ENCODE measurements at places on chromosomes 13 and 19.
A peak's percentile ranks its signal among the peaks of the same experiment; 100 is the strongest.

DNA sequence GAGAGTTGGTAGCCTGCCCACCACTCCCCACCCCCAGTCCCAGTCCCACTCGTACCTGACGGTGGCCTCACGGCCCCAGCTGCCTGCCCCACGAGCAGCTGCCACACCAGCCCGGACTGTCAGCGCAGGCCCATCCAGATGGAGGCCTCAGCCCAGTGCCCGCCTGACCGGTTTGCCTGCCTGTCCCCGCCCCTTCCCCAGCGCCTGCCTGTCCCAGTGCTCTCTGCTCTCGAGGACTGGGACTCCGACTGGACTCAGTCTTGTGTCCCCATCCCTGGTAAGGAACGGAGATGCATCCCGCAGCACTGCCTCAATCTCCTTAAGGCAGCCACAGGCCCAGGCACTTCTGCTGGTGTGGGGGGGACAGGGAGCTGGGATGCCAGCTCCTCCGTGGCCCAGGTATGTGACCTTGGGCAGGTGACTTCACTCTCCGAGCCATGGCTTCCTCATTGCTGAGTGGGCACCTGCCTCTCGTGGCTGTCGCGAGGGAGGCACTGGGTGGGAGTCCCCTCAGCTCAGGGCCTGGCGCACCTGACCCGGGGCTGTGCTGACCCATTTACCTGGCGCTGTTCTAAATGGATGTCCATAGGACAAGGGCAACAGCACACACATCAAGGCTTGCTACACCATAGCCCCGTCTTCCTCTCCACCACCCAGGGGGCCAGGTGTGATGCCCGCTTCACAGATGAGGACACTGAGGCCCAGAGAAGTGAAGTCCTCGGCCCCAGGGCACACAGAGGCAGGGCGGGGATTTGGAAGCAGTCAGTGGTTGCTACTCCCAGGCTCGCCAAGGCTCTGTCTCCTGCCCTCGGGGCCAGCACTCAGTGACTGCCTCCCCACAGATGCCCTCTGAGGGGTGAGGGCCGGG lies at the start of gene NKPD1:
Gene NKPD1, minus strand, starts transcription at position 113 of the 868 bp plus-strand sequence. CDS start 832 bp downstream, outside the sequence.
- DNase-seq = no peak

DNA sequence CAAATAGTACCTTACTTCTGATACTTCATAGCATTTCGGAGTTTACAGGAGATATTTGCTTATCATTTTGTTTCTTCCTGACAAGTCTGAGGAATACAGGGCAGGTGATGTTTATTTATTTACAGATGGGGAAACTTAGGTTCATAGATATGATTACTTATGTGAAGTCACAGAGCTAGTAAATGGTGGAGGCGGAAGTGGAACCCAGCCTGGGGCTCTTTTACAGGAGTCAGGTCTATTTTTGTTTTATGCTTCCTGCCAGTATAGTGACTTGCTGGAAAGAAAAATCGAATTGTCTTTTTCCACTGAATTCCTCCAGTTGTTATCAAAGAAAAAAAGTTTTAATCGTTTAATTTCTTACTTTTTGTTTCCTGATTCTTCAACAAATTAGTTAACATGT lies 66.5 kb downstream of the DGKH start:
- no peak for DNase-seq

DNA sequence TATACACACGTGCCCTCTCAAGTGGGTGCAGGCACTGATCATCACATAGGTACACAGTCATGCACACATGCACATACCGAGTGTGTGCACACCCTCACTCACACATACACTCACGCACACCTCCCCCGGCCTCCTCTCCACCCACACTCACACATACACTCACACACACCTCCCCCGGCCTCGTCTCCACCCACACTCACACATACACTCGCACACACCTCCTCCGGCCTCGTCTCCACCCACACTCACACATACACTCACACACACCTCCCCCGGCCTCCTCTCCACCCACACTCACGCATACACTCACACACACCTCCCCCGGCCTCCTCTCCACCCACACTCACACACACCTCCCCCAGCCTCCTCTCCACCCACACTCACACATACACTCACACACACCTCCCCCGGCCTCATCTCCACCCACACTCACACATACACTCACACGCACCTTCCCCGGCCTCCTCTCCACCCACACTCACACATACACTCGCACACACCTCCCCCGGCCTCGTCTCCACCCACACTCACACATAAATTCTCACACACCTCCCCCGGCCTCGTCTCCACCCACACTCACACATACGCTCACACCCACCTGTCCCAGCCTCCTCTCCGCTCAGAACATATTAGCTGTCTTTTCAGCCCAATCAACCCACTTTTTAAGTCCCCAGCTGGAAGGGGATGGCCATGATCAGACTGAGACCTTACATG lies 105.2 kb upstream of the VSTM2B start:
- DNase-seq = no peak

GRCh38 chr19:58001895-58002369 lies 688 bp downstream of the ZNF606 start:
- DNase-seq = peak; percentile 71

- DNase-seq = no peak
These were observed 3.5 kb downstream of the USP12 start for GRCh38 chr13:27168086-27168485.

DNA sequence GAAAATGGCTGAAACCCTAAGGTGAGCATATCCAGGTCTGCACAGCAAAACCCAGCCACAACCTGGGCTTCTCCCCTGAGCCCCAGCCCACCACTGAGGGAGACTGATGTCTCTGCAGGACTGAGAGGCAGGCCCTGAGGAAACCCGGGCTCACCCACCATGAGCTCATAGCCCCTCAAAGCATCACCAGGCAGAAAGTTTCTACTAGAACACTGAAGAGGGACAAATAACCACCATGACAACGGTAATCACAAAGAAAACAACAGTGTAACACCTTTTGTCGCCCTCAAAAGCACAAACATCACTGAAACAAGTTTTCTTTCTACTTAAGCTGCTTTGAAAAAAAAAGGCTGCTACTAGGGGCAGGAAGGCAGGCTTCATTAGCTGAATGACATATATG lies 29.8 kb downstream of the TSHZ3 start:
- DNase-seq = no peak

- DNase-seq = no peak
These were observed 42.9 kb downstream of the CAB39L start for GRCh38 chr13:49400755-49401659.

Measured in HepG2 (cell line).